ENCODE measurements at places on chromosomes 16 and 17.

DNA sequence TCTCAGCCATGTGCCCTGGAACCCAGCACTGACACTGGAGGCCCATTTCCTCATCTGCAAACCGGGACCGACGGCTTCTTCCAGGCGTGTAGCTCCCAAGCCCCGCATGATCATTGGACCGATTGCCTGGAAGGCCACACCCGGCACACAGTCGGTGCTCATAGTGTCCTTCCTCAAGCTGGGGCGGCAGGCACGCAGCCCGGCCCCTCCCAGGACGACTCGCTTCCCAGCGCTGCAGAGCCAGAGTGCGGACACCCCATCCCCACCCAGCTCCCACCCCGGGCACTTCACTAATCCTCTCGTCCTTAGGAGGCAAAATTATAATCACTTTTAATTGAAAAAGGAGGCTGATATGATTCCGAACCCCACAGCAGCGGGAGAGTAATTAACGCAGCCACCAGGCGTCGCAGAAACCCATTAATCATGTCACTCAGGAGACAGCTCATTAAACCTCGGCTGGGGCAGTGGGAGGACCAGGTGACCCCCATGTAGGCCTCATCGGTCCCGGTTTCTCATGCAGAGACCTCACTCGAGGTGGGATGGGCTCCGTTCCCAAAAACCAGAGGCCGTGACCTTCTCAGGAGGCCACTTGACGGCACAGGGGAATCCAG is 33.1 kb downstream of the ZNF469 start:
- DNase-seq, result no peak

GRCh38 chr17:48143629-48144028 is 36.1 kb downstream of the SNX11 start:
- no peak for DNase-seq

GRCh38 chr17:65182233-65182632 is 45.1 kb downstream of the RGS9 start:
- no peak for DNase-seq

- DNase-seq, result no peak
Observed at GRCh38 chr17:8621585-8621984, 8.9 kb downstream of the MYH10 start.

GRCh38 chr16:17224350-17224749 is 246.4 kb downstream of the XYLT1 start:
- no peak for DNase-seq

DNA sequence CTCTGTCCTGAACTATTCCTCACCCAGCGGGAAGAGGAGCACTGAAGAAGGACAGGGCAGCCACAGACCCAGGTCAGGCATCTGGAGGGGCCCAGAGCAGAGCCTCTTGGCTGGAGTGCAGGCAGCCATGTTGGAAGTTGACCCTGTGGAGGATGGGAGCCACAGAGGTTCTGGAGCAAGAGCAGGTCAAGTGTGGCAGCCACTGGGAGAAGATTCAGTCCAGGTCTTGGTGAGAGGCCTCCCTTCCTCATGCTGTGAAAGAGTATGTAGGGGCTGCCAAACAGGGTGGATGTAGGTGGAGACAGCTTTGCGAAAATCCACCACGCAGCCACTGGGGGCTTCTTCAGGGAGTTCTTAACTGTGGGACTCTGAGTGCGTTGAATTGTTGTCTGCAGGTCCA is 590 bp upstream of the CD79B start:
- DNase-seq, result no peak

GRCh38 chr16:86448306-86448890 is 61.9 kb upstream of the FOXF1 start:
- no peak for DNase-seq

DNA sequence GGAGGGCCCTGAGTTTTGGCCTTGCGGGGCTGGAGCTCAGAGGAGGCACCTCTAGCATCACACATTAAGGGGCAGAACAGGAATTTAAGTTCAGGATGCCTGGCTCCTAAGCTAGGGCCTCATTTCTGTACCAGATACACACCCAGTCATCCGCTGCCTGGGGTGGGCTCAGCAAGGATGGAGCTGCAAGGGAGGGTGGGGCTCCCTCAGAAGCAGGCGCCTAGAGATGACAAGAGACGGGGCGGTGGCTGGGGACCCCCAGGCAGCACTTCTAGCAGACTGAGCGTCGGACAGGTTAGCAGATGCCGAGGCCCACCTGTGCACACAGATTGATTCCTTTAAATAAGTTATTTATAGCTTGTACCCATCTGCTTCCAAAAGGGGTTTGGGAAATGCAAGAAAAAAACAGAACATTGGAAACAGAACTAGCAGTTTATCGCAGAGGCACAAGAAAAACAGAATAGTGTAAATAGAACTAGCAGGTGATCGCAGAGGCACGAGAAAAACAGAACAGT is 47.6 kb upstream of the CBFA2T3 start:
- no peak for DNase-seq

DNA sequence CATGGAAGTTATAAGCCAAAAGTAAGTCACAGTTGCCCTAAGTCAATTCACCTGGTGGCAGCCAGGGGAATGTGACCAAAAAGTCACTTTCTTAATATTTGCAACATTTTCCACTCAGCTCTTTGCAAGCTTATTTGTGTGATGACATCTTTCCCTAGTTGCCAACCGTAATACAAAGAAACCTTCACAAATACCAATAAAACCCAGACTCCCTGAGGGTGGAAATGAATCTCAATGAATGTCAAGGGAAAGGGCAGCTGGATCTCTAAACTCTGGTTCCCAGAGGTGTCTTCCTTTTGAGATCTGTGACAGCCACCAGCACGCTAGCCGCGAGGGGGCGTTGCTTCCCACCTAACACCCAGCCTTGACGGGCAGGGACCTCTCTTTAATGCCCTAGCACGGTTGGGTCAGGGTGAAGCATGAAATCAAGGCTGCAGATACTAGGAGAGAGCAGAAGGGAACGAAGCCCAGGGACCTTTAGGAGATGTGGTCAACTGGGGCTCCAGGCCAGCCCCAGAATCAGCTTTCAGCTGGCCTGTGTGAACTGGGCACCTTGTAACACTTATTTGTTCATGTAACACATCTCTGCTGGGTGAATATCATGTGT is 82.2 kb downstream of the CMC2 start:
- DNase-seq, result peak; percentile 8

DNA sequence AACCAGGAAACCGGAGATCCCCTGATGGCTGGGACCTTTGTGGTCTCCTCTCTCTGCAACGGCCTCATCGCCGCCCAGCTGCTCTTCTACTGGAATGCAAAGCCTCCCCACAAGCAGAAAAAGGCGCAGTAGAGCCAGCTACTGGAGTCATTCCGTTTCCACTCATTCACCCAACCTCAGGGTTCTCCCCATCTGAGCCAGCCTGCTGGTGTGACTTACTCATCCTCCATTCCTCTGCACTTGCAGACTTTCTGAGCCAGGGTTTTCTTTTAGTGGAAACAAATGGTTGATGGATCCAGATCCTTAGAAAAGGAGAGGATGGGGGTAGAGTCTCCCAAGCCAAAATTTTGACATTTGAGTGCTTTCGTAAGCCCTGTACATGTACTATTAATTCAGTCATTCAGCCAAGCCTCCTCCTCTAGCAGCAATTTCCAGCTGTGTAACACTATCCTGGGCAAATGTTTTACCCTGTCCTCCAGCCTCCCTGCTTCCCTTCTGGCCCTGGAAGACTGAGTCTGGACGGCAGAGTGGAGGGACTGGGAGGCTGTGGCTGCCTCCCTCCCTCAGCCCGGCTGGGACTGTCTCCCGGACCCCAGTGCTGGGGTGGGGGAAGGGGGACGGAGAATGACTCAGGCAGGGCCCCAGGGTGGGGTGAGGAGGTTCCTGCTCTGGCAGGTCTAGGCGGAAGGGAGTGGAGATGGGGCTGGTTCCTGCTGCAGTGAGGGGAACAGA is 2.3 kb downstream of the SOX15 start:
- DNase-seq, result no peak

GRCh38 chr17:35930211-35931065 is at the start of gene RDM1:
TSS of gene RDM1 (minus strand) at chr17:35930773. CDS start at chr17:35930727, 46 bp downstream.
- peak; percentile 61 for DNase-seq

GRCh38 chr17:38454532-38454931 is 26.3 kb downstream of the ARHGAP23 start:
- no peak for DNase-seq

DNA sequence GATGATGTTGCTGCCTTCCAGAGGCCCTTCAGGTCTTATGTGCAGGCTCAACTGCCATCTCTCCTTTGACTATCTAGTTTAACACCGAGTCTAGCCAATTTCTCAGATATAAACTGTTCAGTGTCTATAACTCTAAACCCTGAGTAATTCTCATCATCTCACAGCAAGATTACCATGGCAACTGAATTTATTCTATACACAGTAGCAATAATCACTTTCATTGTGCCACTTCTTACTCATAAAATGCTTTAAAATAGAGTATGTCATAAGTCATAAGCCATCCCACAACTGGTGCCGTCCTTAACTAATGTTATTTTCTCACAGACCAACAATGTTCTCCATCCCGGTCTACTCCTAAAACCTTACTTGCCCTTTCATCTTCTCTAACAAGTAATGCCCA is 45.0 kb downstream of the SYNRG start:
- no peak for DNase-seq

DNA sequence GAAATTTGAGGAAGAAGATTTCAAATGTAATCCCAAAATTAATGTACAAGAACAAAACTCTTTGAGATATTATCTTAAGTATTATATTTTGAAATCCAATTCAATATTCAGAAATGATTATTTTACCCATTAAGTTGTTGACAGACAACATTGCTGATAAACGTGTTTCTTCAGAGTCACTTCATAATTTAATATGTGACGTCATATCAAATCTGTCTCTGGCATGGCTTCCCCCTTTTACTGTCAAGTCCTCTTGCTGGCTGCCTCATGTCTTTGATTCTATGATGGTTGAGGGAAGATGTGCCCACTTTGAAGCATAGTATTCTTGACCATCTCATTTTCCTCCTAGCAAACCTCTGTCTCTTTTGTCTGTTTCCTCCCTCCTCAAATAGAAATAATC is 1257.1 kb upstream of the GOT2 start:
- DNase-seq, result no peak

DNA sequence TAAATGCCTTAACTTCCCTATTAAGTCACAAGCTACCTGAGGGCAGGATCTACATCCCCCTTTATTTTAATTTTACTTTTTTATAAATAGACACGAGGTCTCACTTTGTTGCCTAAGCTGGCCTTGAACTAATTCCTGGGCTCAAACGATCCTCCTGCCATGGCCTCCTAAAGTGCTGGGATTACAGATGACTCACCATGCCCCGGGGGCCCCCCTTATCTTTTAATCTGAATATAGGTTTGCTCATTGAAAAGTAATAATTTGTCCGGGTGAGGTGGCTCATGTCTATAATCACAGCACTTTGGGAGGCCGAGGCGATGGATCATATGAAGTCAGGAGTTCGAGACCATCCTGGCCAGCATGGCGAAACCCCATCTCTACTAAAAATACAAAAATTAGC is 14.2 kb downstream of the ETV4 start:
- DNase-seq, result no peak

DNA sequence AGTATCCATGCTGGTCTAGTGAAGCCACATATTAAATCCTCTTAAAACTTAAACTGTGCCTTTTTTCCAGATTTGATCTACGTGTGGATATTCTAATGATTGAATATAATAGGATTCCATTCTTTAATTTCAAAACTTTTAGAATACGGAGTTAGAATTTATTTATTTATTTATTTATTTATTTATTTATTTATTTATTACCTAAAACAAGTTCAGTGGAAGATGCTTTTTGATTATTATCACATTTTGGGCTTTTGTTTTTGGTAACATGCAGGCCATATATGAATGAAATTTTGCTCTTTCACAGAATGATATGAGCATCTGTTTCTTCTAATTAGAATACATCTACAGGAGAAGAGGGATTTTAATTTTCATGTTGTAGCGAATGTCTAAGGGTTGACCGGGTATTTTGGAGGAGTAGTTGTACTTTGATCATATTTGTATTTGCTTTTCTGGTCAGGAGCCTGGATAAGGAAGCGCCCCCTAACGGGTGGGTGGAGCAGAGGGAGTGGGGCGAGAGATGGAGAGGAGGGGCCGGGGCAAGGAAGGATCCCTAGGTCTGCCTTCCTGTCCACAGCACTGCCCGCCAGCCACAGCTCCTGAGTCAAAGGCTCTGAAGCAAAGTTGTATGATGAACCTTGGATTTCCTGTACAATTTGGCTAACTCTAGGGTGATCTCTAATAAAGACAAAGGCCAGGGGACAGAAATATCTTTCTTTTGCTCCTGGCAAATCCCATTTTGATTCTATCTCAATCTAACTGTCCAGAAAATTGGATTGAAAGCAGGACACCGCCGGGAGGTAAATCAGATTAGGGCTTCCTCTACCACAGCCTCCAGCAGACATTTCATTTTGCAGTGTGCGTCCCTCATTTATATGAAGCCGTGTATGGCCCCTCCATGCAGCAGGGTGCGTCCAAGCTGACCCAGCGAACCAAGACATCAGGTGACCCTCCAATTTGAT is 149.1 kb downstream of the PRKCA start:
- no peak for DNase-seq

- no peak for DNase-seq
Observed at GRCh38 chr17:74768069-74768762, 7.9 kb downstream of the NAT9 start.

GRCh38 chr16:12881182-12881581 is 20.2 kb upstream of the SHISA9 start:
- DNase-seq, result no peak

DNA sequence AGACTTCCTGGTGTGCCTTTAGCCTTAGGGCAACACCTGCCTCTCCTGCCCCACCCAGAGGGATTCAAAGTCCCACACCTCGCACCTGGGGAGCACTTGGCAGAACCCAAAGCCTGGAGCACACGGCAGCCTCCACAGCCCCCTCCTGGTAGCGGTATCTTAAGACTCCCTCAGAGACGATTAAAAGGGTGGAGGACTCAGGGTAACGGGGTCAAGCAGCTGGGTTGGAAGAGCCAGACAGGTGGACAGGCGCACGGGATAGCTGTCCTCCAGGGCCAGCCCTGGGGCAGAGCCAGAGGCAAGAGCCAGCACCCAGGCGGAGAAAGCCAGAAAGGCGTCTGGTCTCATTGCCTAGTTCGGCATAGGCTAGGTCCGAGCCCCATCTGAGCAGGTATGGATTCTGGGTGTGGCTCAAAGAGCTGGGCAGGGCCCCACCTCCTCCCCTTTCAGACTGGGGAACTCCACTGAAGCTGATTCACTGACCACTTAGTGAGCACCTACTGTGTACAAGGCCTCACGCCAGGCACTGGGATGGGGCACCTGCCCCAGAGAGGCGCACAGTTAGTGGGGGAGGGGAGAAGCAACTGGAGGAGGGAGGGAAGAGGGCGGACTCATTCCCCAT is 55.0 kb upstream of the MEAK7 start:
- no peak for DNase-seq

Measured in stimulated activated CD8-positive, alpha-beta memory T cell treated with anti-CD3 and anti-CD28 coated beads, Interleukin-2, amount 100 ng/mL, for 1 hour (primary cell).